Lower lobe of right lung (tissue), 2 donors: ENCODE measurements at places on chromosomes 7 and 10.
A peak's percentile ranks its signal among the peaks of the same experiment; 100 is the strongest.

DNA sequence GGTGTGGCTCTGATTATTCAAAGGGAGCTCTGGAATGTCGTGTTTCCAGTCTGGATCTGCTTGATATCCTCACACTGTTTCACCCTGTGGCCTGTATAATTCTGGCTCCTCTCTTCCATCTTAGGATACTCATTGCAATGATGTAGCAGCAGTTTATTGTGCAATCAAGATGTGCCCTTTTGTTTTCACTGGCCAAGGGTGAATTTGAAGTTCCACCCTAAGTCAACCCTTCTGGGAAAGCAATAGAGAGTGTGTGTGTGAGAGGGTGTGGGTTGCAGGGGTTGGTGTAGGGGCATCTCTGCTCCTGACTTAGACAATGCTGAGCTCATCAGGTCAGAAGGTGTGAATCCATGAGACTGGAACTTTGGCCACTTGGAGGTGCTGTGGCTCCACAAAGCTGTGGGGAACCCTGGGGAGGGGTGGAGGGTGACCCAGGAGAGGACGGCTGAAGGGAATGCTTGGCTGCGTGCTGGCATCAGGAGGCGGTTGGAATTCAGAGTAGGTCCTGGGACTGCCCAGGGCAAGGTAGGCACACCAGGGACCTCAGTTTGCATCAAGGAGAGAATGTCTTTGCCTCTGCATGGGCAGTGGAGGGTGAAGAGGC, 118.0 kb upstream of the PRSS58 start:
- DNase-seq, result no peak
- no peak overlapping the region for H3K27ac ChIP-seq
- H3K36me3 ChIP-seq, result no peaks in the 10 kb centered on the region
- no peak overlapping the region for H3K4me3 ChIP-seq

- H3K27ac ChIP-seq, result no peak overlapping the region
- DNase-seq, result no peak
- no peak overlapping the region for H3K4me3 ChIP-seq
Observed at GRCh38 chr7:40824461-40824860, 689.7 kb downstream of the SUGCT start.

- H3K36me3 ChIP-seq, result no peaks in the 10 kb centered on the region
- no peak overlapping the region for H3K4me3 ChIP-seq
- H3K27me3 ChIP-seq, result no peaks in the 10 kb centered on the region
- no peaks in the 10 kb centered on the region for H3K4me1 ChIP-seq
- DNase-seq, result no peak
Observed at GRCh38 chr10:22831586-22831985, 96.3 kb upstream of the ARMC3 start.

DNA sequence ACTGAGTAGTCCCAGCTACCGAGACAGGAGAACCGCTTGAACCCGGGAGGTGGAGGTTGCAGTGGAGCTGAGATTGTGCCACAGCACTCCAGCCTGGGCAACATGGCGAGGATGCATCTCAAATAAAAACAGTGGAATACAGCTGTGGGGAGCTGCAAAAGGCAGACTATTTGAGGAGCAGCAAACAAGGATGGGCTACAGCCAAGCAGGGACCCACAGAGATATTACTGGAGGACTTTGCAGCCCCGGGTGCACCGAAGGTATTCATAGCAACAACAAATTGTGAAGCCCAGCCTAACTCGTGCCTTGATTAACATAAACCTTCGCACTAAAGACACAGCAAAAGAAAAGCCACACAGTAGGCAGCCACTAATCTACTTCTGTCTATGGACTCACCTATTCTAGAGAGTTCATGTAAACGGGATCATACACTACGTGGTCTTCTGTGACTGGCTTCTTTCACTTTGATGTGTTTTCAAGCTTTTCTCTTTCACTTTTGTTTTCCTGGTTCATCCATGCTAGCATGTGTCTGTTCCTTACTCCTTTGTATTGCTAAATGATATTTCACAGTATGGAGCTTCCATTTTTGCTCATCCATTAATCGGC, 34.0 kb downstream of the PODXL start:
- H3K36me3 ChIP-seq, result no peaks in the 10 kb centered on the region
- DNase-seq, result no peak
- H3K4me3 ChIP-seq, result peak overlapping the region; percentile 15
- H3K4me1 ChIP-seq, result peaks cover 18% of the 10 kb centered on the region
- H3K27ac ChIP-seq, result peak overlapping the region; percentile 76

- no peak for DNase-seq
- H3K4me3 ChIP-seq, result no peak overlapping the region
- H3K27ac ChIP-seq, result no peak overlapping the region
- H3K27me3 ChIP-seq, result no peaks in the 10 kb centered on the region
- H3K4me1 ChIP-seq, result no peaks in the 10 kb centered on the region
Observed at GRCh38 chr10:68572151-68572550, 12.0 kb downstream of the TET1 start.

- H3K27ac ChIP-seq, result no peak overlapping the region
- no peaks in the 10 kb centered on the region for H3K36me3 ChIP-seq
- no peaks in the 10 kb centered on the region for H3K4me1 ChIP-seq
- no peak for DNase-seq
- no peak overlapping the region for H3K4me3 ChIP-seq
- H3K27me3 ChIP-seq, result no peaks in the 10 kb centered on the region
Observed at GRCh38 chr7:67392596-67393438, 396.2 kb downstream of the TYW1 start.

- DNase-seq, result no peak
- no peaks in the 10 kb centered on the region for H3K4me1 ChIP-seq
- no peaks in the 10 kb centered on the region for H3K27me3 ChIP-seq
- no peak overlapping the region for H3K4me3 ChIP-seq
Observed at GRCh38 chr7:157898261-157898660, 561.5 kb downstream of the DNAJB6 start.

GRCh38 chr7:39168403-39169098, 190.8 kb downstream of the POU6F2 start:
- no peak for DNase-seq
- no peaks in the 10 kb centered on the region for H3K36me3 ChIP-seq
- no peak overlapping the region for H3K27ac ChIP-seq
- H3K27me3 ChIP-seq, result no peaks in the 10 kb centered on the region

DNA sequence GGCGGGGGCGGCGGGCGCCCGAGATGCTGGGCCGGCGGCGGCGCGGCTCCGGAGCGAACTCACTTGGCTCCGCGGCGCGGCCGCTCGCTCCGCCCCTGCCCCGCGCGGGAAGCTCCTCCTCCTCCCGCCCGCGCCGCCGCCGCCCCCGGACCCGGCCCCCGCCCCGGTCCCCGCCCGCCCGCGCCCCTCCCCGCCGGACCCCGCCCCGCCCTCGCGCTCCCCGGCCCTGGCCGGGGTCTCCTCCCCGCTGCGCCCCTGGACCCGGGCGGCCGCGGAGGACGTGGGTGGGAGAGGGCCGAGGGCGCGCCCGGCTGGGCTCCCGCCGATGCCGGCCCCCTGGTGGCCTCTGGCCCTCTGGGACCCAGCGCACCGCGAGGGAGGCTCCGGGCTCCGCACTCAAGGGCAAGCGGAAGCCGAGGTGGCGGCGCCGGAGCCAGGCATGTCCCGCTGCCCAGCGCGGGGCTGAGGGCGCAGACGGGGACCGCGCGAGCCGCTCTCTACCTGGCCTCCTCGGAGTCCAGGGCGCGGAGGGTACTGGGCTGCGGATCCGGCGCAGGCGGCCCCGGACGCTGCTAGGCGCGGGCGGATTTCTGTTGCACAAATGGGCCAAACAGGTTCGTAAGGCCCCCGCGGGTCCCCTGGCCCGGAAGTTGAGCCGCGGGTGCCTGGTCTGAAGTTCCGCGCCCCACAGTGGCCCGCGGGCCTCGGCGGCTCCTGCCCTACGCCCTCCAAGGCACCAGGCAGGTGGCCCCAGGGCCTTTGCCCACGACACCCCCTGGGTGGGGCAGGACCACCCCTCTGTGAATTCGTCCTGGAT, at the start of gene TCERG1L:
Gene TCERG1L, minus strand, starts transcription at position 61 of the 817 bp plus-strand sequence. CDS start 86 bp downstream, outside the sequence.
- H3K27ac ChIP-seq, result no peak within 1 kb of the TSS
- H3K27me3 ChIP-seq, result peaks cover 69% of the 10 kb centered on the region
- peaks cover 7% of the 10 kb centered on the region for H3K4me1 ChIP-seq

- peak overlapping the region; percentile 11 for H3K4me3 ChIP-seq
- peak overlapping the region; percentile 76 for H3K27ac ChIP-seq
- peaks cover 29% of the 10 kb centered on the region for H3K36me3 ChIP-seq
- no peaks in the 10 kb centered on the region for H3K27me3 ChIP-seq
Observed at GRCh38 chr10:80485946-80486764, 32.0 kb downstream of the TSPAN14 start.

GRCh38 chr10:46524472-46525176, 31.8 kb downstream of the GPRIN2 start:
- peak; percentile 51 for DNase-seq
- peaks cover 14% of the 10 kb centered on the region for H3K4me1 ChIP-seq
- no peak overlapping the region for H3K4me3 ChIP-seq
- peaks cover 11% of the 10 kb centered on the region for H3K27me3 ChIP-seq
